ENCODE measurements at places on chromosomes 12 and 14.
A peak's percentile ranks its signal among the peaks of the same experiment; 100 is the strongest.

- DNase-seq: no peak
Measured at GRCh38 chr12:108327621-108328344, 11.3 kb downstream of the CMKLR1 start.

DNA sequence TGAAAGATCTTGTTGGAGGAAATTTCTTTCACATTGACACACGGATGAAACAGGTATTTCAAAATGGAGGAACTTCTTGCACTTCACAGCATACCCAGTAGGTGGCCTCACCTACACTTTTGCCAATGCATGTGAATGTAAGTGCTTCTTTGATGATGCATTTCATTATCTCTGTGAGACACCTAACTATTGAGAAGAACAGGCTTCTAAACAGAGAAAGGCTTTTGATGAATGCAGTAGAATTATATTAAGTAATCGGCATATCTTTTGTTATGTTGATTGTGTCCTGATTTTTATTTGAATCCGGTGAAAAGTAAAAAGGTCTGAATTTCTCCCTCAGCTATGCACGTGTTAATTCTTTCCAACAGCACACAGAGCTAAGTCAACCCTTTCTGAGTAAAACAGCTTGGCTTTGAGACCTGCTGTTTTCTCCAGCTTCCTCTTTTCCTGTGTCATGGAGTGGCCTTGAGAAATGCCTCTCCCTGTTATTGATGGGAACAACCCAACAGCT is 399.0 kb downstream of the NAV3 start:
- peak; percentile 25 for DNase-seq

GRCh38 chr12:88909510-88909909 is 329.2 kb upstream of the KITLG start:
- DNase-seq: no peak

DNA sequence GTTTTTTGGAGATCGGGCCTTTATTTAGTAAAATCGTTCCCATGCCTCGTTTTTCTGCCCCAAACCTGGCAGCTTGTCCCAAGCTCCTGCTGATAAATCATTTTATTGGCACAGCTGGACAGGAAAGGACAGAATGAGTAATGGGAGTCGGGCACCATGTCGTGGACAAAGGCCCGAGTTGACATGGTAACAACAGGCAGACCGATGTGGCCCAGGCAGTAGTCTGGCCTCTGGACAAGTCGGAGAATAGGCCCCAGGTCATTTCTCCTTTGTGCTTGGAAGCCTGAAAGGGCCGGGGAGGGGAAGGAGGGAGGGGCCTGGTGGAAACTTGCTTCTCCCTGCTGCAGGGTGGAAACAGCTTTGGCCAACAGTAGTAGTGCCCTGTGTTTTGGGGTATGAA is 234.9 kb downstream of the SUDS3 start:
- peak; percentile 47 for DNase-seq

- no peak for DNase-seq
Measured at GRCh38 chr12:80313209-80313608, 130.8 kb upstream of the PTPRQ start.

DNA sequence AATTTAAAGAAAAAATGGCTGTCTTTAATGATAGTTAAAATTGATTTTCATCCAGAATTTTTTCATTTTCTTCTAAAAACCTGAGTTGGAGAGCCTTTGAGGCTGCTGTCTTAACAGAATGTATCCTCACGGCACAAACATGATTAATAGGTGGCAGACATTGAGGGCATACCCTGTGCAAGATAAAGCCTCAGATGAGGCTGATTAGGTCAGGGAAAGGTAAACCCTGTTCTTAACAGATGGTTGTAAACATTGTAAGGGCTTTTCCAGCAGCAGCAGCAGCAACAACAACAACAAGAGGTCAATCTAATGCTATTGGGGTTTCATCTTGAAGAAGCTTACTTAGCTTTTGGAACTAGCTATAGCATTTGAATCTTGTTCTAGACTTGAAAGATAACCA is 17.4 kb downstream of the GNG2 start:
- DNase-seq: no peak

DNA sequence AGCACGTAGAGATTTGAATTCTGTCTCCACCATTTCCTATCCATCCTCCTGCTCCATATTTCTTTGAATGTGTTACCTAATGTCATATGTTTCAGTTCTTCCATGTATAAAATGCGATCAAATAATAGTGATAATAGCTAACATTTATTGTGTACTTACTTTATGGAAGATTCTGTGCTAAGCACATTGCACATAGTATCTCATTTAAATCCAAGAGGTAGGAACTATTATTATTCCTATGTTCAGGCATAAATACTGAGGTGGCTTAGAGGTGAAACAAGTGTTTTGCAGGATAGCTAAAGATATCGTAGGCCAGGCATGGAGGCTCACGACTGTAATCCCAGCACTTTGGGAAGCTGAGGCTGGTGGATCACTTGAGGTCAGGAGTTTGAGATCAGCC is 17.5 kb upstream of the AICDA start:
- no peak for DNase-seq

- DNase-seq: no peak
Measured at GRCh38 chr12:45599196-45599595, 130.3 kb upstream of the ARID2 start.

DNA sequence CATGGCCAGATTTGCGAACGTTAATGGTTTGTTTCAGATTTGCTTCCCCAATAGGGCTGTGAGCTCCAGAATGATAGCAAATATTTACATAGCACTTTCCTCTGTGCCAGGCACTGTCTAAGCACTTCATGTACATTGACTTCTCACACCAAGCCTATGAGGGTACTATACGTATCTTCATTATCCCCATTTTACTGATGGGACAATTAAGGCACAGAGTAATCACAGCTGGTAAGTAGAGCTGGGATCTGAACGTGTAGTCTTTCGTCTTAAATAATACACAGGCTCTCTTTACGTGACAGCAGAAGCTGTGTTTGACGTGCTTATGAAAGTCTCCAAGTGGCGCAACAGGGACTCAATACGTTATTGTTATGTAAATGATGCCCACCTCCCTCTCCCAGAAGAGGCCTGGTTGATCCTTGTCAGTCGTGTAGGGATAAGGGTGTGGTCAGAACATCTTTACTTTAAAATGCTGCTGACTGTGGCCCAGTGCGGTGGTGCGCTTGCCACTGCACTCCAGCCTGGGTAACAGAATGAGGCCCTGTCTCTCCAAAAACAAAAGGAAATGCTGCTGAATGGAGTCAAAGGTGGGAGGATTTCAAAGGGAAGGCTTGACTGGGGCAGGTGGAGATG is 66.3 kb upstream of the TCL1B start:
- DNase-seq: no peak

DNA sequence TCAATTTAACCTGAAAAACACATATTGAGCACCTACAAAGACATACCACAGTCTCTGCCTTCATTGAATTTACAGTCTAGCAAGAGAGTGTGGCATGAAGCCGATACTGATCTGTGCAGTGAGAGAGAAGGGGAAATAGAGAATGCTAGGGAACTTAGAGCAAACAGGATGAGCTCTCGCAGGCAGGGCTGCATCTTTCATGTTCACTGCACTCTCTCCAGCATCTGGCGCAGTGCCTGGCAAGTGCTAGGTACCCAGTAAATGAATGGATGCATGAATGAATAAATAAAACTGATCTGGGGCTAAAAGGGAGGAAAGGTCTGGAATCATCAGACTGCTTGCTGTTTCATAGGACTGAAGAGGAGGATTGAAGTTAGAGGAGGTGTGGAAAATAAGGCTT is 256.5 kb upstream of the NPAS3 start:
- no peak for DNase-seq

- DNase-seq: peak; percentile 69
Measured at GRCh38 chr12:85277900-85278597, 2.0 kb upstream of the ALX1 start.

GRCh38 chr12:96302687-96303310 is 97.4 kb downstream of the CDK17 start:
- DNase-seq: no peak

- DNase-seq: no peak
Measured at GRCh38 chr12:124474709-124475108, 92.7 kb downstream of the NCOR2 start.

GRCh38 chr12:76529226-76529918 is 30.2 kb downstream of the OSBPL8 start:
- DNase-seq: no peak

- no peak for DNase-seq
Measured at GRCh38 chr12:29895966-29896365, 112.2 kb upstream of the TMTC1 start.

GRCh38 chr12:13156277-13156676 is 40.2 kb upstream of the EMP1 start:
- no peak for DNase-seq

GRCh38 chr12:96053476-96054243 is 18.3 kb upstream of the LTA4H start:
- no peak for DNase-seq

GRCh38 chr14:91946622-91947474 is 646 bp downstream of the FBLN5 start:
- peak; percentile 69 for DNase-seq

DNA sequence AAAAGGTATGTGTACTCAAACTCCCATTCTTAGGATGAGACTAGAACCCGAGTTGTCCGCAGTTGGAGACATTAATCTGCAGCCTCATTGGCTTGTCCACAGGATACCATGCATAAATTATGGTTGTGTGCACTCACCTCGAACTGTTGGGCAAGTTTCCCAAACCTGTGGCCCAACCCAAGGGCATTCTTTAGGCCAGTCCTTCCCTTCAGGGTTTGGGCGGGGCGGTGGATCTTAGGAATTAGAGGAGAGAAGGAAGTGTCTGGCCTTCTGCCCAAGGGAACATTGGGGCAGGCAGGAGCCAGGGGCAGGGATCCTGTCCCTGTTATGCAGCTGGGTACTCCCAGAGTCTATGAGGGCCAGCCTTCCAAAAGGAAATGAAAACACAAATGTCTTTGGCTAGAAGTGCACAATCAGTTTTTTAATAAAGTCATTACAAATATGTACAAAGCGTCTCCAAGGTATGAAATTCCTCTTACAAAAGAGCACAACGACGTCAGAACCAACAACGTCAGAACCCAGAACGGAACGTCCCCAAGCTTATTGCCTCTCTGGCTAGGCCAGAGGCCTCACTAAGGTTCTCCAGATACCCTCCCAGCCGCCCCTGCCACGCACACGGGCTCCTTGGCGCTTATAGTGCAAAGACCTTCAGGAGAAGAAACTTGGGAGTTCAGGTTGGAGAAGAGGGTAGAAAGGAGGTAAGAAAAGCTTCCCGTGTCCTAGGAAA is 25.3 kb downstream of the HRK start:
- DNase-seq: no peak

DNA sequence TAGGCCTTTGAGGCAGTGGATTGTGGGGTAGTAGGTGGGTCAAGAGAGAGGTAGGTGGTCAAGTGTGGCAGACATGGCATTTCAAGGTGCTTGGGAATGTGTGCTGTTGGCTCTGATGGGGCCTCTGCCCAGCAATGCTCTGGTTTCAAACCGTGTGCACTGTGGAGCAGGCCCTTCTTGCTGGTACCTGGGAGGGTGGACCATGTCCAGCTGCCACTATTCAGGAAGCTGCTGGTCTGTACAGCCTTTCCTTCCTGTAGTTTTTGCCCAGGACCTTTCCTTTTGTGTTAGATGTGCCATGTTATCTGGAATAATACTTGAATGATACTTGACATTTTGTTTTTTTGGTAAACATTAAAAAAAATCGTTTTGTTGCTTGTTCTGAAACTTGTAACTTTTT is 14.8 kb downstream of the RIMKLB start:
- DNase-seq: no peak

DNA sequence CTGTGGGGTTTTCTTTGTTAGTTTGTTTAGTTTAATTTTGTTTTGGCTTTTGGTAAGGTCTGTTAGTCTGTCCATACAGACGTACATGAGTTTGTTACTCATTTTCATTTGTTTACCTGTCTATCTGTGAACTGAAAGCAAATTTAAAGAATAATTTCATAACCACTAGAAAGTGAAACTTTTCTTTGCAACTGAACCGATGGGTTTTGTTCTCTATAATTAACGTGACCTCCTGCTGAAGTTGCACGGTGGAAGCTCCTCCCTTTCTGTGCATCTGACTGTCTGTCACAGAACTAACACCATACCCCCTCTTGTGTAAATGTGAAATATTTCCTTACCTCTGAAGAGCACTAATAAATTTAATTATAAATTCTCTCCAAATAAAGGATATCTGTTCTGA is 595.5 kb downstream of the GALC start:
- DNase-seq: no peak

GRCh38 chr14:58918066-58918738 is 270.3 kb upstream of the DAAM1 start:
- DNase-seq: no peak

GRCh38 chr14:64417771-64418125 is 29.6 kb downstream of the MTHFD1 start:
- no peak for DNase-seq

DNA sequence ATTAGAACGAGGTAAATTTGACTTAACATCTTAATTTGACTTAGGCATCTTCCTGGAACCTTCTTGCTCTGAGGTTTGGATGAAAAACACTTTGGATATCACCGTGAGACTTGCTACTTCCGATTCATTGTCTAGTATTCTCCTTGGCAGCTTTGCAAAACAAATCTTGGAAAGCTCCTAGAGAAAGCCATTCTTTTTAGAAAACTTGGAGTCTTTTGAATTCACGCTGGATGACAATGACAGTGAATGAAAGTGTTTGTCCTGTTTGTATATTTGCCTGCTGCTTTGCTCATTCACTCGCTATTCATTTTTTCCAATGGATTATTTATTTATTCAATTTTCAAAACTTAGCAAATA is 222.1 kb upstream of the HMGA2 start:
- DNase-seq: no peak

GRCh38 chr14:80628547-80628946 is 313.0 kb downstream of the CEP128 start:
- no peak for DNase-seq

- no peak for DNase-seq
Measured at GRCh38 chr12:18653465-18653864, 84.3 kb downstream of the PLCZ1 start.

DNA sequence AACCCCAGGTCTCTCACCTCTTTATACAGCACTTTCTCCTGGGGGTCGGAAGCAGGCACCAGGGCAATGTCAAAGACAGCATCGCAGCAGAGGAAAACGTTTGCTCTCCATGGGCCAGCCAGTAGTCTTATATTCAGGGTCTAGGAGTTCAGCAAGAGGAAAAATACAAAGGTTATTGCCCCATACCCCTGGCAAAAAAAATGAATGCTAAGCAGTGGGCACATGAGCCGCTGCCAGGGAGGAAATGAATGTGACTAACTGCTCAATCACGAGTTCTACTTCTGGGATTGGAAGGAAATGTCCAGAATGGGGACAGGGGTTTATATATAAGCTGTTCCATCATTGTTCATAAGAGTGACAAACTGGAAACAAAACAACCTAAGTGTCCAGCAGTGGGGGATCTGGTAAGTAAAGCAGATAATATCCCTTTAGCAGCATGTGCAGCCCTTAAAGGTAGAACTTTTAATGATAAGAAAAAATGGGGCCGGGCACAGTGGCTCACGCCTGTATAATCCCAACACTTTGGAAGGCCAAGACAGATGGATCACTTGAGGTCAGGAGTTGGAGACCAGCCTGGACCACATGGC is 53.8 kb downstream of the PHETA1 start:
- DNase-seq: no peak

All from retina (tissue), 1 donor.